Amygdala (tissue), 56 donors: ENCODE measurements at places on chromosomes 7 and 10.

GRCh38 chr10:61898435-61898778 is 3.1 kb upstream of the ARID5B start:
- no peak for DNase-seq

- no peak for DNase-seq
These were observed 182.8 kb downstream of the PKD1L1 start for GRCh38 chr7:47765373-47765979.

- no peak for DNase-seq
These were observed 106.7 kb downstream of the WDFY4 start for GRCh38 chr10:48791267-48791928.

GRCh38 chr7:80151274-80151665 is 16.6 kb downstream of the GNAI1 start:
- DNase-seq: no peak

DNA sequence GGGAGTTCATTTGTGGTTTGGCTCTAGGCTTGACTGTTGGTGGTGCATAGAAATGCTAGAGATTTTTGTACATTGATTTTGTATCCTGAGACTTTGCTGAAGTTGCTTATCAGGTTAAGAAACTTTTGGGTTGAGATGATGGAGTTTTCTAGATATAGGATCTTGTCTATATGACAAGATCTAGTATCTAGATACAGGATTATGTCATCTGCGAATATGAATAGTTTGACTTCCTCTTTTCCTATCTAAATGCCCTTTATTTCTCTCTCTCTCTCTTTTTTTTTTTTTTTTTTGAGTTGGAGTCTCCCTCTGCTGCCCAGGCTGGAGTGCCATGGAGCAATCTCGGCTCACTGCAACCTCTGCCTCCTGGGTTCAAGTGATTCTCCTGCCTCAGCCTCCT is 62.9 kb downstream of the MGAM2 start:
- no peak for DNase-seq

- no peak for DNase-seq
These were observed 250.3 kb downstream of the SNX13 start for GRCh38 chr7:17690030-17690429.

- no peak for DNase-seq
These were observed 98.5 kb downstream of the SLIT1 start for GRCh38 chr10:97087296-97087695.
